NCI-H748 treated with DMSO at 0.1 percent for 48 hours (cell line): ENCODE measurements at places on chromosomes 5 and 9.

GRCh38 chr5:174426388-174426787, 298.0 kb upstream of the MSX2 start:
- DNase-seq = peak; percentile 77

- DNase-seq = no peak
Measured at GRCh38 chr5:28576022-28576421, 1537.6 kb upstream of the CDH9 start.

DNA sequence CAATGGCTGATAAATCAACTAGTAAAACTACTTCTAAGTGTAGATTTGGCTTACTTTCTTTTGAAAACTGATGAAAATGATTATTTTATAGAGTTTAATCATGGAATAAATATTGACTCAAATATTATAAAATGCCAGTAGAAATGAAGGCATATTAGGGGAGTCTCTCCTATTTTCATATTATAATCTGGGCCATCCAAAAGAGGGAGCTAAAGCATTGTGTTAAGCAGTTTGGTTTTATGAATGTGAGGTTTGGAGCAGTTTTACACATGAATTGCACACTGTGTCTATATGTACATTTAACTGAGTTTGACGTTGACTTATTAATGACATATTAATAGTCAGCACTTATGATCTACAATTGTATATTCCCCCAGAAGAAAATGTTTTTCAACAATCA, 17.4 kb downstream of the CDH9 start:
- peak; percentile 73 for DNase-seq

- DNase-seq = no peak
Measured at GRCh38 chr5:136730426-136730825, 365.1 kb upstream of the TRPC7 start.

GRCh38 chr9:110994771-110995241, 43.5 kb downstream of the LPAR1 start:
- no peak for DNase-seq

GRCh38 chr9:130444565-130445221, at the start of gene ASS1:
Gene ASS1, plus strand, starts transcription at chr9:130444961. Its CDS starts 7,268 bp downstream, at chr9:130452229.
- DNase-seq = peak; percentile 36

DNA sequence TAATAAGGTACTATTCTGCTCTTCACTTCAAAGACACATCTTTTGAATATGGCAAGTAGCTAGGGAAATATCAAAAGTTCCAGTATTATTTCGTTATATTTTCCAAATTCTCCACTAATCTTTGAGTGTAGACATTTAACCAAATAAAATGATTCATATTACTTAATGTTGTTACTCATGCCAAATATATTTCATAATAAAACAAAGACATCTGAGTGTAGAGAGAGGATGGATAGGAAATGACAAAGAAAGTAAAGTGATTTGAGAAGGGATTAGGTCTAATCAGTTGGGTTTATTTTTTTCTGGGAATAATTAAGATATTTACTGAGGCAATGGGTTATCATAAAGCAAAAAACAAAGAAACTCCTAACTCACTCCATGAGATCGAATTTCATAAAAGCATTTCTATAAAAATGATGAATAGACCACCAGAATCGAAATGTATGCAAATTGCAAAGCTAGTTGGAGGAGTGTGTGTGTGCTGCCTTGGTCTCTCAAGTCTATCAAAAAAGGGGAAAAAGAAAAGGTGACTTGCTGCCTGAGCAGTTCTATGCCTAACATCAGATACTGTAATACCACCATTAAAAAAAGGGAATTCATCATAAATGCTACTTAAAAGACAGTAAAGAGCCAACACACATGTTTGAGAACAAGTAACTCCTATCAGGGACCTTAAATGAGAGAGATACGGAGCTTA, 255.5 kb downstream of the PDE4D start:
- no peak for DNase-seq

DNA sequence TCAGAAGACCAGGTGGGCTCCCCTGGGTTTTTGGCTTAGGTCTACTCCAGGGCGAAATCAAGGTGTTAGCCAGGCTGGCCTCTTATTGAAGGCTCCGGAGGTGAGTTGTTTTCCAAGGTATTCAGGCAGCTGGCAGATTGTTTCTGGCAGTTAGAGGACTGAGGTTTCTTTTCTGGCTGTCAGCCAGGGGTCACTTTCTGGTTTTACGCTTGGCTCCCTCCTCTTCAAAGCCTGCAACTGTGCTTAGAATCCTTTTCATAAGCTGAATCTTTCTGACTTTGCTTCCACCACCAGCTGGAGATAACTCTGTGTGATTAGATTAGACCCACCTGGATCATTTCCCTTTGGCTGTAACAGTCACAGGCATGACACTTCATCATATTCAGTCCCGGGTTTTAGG, 24.6 kb downstream of the RFK start:
- peak; percentile 94 for DNase-seq

DNA sequence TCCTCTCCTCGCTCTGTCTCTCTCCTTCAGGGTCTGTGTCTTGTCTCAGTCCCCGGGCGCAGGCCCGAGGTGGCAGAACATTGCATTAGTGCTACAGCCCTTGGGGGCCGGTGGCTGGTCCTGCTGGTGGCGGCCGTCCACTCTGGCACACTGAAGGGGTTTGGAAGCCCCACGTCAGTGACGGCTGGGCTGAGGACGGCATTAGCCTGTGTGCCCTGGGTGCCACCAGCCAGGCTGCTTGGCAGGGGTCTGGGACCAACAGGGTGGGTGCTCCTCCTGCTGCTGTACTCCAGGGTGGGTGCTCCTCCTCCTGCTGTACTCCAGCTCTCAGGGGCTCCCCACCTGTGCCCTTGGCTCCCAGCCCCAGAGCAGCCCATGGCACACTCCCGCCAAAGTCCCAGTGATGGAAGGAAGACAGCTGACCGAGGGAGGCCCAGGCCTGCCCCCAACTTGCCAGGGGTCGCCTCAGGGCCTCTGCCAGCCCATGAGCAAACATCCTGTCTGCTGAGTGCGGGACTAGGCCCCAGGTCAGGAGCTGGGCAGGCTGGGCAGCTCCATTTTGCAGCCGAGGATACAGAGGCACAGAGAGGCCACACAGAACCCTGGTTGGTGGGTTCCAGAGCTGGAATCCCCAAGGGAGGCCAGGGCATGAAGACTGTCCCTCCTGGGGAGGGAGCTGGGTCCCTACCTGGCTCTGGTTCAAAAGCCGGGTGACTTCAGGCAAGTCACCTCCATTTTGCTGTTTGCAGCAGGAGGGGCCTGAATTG, 27.3 kb downstream of the SARDH start:
- DNase-seq = no peak

GRCh38 chr5:151721087-151721646, 34.5 kb upstream of the SPARC start:
- no peak for DNase-seq

- no peak for DNase-seq
Measured at GRCh38 chr9:14447103-14447502, 133.2 kb upstream of the NFIB start.

GRCh38 chr5:150485693-150486401, 22.1 kb upstream of the NDST1 start:
- DNase-seq = no peak

DNA sequence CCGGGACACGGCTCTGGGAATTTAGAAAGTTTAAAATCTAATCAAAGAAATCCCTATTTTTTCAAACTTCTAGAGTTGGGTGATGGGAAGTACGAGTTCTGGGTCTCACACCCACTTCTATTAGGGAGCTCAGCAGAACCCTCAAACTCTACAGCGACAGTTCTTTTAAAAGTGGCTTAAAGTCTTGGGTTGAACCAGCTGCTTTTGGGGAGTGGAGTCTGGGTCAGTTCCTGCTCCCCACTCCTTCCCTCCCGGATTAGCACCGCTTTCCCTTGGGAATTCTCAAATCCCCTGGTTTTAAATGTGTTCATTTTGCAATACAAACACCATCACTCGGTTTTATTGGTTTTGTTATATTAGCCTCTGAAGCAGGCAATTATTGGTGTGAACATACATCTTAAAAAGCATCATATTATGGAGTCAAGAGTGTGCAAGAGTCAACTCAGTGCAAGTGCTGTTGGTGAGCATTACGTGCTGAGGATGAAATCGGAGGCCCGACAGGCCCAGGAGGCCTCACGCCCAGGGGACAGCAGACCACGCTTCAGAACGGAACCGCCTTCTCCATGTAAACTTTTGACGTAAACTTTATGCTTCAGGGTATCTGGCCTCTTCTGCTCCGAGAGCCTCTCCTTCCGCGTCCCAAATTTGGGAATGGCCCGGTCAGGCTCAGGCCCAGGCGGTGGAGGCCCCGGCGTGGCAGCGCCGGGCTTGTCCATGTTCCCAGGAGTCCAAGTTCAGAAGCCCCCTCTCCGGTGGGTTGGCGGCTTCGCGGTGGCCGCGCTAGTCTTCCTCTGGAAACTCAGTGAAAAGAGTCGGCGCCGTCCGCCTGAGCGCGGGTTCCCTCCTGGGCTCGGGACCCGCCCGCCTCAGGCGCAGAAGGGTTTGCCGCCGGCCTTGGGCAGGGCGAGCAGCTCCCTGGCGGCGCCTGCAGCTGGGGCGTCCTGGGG, 5.3 kb downstream of the IRX4 start:
- no peak for DNase-seq

GRCh38 chr5:78858364-78858763, 126.7 kb downstream of the ARSB start:
- DNase-seq = no peak

DNA sequence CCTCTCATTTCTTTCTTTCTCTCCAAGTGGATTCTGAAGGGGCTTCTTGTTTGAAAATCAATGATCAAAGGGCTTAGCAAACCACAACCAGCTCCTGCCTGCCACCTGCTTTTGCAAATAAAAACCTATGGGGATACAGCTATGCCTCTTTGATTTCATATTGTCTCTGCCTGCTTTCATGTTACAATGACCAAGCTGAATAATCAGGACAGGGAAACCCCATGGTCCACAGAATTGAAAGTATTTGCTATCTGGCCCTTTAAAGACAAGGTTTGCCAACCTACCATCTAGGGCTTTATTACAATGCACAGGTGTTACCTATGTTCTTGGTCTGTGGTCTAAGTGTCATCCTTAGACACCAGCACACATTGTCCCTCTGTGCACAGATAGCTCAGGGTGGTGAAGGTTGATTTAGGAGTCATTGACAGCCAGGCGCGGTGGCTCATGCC, 28.8 kb upstream of the PLIN2 start:
- DNase-seq = no peak

DNA sequence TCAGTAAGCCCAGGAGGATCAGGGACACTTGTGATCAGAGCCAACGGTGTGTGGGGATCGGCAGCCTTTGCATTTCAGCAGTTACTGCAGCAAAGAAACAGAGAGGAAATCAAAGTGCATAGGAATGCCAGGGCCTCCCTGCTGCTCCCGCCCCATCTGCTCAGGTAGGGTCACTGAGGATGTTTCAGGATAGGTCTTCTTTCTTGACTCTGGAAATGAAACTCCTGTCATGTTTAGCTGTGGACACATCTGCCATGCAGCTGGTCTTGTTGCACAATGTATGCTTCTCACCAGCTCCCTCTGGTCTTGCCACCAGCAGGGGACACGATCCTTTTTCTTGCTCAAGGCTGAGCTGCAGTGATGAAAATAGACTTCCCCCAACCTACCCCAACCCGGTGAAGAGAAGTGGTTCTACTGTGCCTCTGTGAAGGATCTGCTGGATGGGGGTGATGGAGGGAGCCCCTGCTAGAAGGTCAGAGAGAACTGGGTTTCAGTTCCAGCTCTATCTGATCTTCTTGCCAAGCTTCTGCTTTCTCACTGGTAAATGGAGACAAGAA, 185.2 kb upstream of the KLF4 start:
- DNase-seq = no peak
